CD4-positive, CD25-positive, alpha-beta regulatory T cell (primary cell): ENCODE measurements at places on chromosomes 2 and 18. TPM values are rescaled to one million over a fixed set of nuclear protein-coding genes. Genes with fewer than 3 reads are reported as not detected.

DNA sequence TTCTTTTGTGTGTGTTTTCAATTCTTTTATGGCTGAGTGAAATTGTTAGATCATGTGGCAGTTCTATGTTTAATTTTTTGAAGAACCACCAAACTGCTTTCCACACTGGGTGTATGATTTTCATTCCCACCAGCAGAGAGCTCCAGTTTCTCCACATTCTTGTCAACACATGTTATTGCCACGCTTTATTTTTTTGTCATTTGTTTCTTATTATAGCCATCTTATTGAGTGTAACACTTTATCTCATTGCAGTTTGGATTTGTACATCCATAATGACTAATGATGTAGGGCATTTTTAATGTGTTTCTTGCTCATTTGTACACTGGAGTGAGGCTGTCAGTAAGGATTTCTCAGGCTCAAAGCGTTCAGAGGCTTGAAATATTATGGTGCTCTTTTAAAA lies 184.2 kb downstream of the PIEZO2 start:
- no peak for DNase-seq

DNA sequence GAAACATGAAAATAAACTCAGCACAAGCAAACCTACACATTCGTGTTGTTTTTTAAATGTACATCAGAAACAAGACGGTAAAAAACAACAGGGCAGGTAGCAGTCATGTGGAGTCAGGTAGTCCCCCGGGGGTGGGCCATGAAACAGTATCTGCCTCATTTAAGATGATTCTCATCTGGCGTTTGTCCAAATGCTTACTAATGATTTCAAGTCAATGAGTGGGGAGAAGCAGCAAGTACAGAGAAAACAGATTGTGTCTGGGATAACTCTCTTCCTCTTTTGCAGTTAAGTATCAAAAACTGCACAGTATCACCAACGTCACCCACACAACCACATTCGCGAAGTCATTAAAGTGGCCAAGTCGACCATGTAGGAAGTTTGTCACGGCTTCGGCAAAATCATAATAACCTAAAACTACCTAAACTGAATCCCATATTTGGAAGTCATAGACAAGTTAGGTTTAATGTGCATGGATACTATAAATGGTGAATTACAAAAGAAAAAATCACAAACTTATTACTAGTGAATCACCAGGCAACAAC lies 1.3 kb downstream of the LAPTM4A start:
- no peak for DNase-seq

The CCDC150 gene
- total RNA-seq: 0.74 TPM

- no peak for DNase-seq
Measured at GRCh38 chr2:70775141-70775540, 7.1 kb upstream of the ADD2 start.

The ST6GAL2 gene
- total RNA-seq: 0.74 TPM

- DNase-seq: no peak
Measured at GRCh38 chr2:71599646-71600236, 146.4 kb downstream of the DYSF start.

The UGT1A6 gene
- total RNA-seq: not detected

- DNase-seq: no peak
Measured at GRCh38 chr2:72917138-72917876, at the start of gene EMX1. EMX1 (plus strand) TSS chr2:72917519; CDS start chr2:72917853, 334 bp downstream.

DNA sequence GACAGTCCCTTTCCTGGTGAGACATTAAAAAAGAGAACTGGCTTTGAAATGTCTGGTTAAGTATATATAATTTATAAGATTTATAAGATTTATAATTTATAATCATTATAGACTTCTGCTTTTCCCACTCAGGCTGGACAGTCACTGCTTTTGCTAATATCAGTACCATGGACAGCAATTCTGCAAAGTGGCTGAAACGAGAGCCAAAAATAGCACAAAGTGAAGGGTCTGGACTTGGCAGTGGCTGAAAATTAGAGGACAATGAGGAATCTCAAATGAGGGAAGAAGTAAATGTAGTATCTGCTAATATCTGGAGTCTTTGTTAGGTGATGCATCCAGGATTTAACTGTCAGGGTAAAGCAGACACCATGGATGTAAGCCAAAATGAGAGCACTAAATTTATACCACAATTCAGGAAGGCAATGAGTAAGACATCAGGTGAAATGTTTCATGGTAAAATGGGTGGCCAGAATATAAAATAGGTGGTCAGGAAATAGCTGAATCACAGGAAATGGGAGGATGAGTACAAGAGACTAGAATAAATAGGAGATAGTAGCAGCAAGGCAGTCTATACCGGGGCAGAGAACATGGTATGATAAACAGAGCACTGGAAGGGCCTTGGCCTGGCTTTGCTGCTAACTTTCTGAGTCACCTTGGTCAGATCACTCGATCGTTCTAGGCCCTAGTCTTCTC lies 39.6 kb upstream of the BOD1L2 start:
- peak; percentile 13 for DNase-seq

GRCh38 chr2:96320728-96321622 lies 4.1 kb upstream of the ITPRIPL1 start:
- no peak for DNase-seq

The GATA6 gene
- total RNA-seq: 0.10 TPM

DNA sequence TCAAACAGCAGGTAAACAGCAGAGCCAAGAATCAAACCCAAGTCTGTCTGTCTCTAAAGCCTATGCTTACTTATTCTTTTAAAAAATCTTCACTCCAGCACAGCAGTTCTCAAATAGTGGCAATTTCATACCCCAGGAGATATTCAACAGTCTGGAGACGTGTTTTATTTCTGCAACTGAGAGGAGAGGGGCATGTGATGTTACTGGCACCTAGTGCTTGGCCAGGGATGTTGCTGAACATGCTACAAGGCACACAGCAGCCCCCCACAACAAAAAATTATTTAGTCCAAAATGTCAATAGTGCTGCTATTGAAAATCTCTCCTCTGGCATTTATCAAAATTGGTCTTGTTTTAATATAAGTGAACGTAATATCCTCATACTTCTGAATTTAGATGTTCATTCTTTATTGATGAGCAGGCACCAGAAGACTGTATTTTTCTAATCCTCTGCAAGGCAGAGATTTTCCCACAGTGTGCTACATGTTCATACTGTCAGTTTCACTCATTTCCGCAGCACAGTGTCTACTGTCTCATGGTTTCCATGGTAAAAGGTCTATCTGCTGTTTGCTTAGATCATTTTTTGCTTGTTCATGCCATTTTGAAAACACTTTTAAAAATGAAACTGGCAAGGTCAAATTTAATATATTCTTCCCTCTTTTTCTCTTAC lies 90.5 kb downstream of the LRATD1 start:
- no peak for DNase-seq

GRCh38 chr18:64273724-64274123 lies 124.8 kb upstream of the LINC00305 start:
- DNase-seq: no peak

DNA sequence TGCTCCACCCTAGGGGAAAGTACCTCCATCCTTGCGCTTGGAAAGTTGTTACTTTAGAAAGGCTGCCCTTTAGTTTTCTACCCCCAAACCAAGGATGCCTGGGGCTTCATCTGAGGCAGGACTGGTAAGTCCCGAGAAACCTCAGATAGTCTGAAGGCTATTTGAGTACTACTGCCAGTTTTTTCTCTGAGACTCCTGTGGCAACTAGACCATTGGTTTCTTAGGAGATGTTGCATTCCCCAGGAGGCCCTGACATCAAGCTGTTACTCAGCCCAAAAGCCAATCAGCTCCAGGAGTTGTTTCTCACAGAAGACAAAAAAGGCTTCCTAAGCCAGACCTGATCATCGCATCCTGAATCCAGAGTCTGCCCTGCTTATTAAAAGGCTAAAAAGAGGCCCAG lies 67.2 kb downstream of the COLEC12 start:
- DNase-seq: no peak

GRCh38 chr18:62578980-62579511 lies 56.2 kb downstream of the ZCCHC2 start:
- DNase-seq: no peak
